ENCODE measurements at places on chromosomes 13 and 19. TPM values are rescaled to one million over a fixed set of nuclear protein-coding genes. Genes with fewer than 3 reads are reported as not detected.

GRCh38 chr13:112895521-112896465 is 73.2 kb upstream of the MCF2L start:
- DNase-seq = no peak

GRCh38 chr13:41548031-41548430 is 90.7 kb downstream of the RGCC start:
- DNase-seq = no peak

DNA sequence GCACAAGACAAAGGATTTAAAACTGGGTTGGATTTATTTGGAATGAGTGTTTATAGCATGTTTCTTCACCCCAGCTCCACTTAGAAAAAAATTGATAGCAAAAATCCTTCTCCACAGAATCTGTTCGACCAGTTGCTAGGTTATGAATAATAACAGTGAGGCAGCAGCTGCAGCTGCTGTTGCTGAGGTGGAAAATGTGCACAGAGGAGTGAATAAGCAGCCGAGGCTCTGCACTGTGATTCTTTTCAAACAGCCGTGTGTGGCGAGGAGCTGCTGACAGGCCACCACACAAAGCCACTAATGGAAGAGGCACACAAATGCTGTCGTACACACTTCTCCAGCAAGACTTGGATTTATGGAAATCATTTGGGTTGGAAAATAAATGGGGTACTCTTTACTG is 6.4 kb upstream of the RASL11A start:
- no peak for DNase-seq

DNA sequence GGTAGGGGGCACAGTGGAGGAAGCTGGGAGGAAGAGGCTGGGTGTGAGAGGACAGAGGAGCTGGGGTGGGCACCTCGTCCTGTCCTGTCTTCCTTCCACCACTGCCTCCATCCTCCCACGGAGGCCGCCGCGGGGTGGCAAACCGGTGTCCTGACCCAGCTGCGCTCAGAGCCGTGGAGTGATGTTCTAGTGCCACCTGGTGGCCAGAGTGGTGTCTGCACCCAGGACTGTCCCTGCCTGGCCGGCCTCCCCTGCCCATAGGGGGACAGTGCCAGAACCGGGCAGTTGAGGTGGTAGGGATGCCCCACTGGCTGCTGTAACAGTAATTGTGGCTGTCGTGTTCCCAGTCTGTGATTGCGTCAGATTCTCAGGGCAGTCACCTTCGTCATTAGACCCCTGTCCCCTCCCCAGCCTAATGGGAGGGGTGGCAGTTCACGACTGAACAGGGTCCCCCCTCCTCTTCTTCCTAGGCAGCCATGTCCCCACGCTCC is 11.1 kb upstream of the ARRDC2 start:
- no peak for DNase-seq

DNA sequence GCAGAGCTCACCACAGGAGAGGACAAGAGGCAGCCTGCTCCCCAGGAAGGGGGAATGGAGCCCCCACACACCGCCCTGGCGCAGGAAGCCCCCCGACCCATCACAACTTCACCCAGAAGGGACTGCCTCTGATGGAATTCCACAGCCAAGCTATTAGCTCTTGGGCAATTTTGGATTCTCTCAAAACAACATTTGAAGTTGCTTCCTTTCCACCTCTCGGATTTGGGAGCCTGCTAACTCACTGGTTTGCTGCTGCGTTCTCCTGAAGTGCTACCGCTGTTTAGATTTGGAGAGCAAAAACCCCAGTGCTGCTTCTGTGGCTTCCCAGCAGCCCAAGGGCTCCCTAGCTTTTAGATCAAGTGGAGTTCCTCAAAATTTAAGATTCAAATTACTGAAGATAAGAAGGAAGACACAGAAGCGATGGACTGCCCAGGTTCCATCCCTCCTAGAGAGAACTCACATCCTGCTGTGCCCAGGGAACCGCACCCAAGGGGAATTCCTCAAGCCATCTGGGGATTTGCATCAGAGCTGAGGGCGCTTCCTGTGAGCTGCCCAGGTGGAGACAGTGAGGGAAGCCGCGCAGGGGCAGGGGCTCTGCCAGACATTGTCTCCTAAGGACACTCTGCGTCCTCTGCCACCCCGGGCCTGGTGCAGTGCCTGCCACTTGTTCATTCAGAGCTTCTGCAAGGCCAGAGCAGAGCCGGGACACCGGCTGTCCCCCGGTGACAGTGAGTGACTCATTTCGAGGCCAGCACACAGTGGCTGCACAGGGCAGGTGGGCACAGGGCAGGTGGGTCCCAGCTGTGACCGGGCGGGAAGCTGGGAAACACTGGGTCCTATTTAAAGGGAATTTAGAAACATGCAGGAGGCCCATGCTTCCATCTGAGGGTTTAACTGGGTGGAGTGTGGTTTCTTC is 45.5 kb downstream of the COL4A1 start:
- DNase-seq = no peak

DNA sequence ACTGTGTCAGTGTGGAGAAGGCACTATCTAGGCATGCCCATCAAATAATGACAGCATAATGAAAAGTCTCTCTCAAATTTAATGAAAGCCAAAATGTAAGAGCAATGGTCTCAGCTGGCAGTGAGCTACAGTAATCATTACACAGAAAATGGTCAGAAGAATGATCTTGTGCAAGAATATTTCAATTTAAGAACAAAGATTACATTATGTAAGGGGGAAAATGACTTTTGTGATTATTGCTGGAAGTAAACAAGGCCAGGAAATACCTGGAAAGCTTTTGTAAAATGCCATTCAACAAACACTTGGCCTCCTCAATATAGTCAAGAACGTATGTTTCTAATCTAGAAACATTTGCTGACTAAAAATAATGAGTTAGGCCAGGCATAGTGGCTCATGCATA is 89.1 kb downstream of the CAB39L start:
- DNase-seq = no peak

DNA sequence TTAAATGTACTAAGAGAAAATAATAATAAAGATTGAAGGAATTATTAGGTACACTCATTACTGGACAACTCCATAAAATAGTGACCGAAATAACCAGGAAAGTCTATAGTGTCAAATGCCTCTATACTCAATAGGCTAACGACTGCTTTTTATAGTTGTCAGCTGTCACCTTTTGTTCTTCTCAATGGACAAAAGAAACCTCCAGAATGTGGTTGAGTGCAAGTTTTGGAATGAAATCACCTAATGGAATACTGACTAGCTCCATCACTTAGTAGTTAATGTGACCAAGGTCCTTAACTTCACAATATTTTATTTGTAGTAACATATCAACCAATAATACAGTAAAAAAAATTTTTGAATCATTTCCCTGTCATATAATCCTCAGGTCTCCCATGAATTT is 18.1 kb downstream of the TSC22D1 start:
- no peak for DNase-seq

GRCh38 chr19:43638995-43639518 is 593 bp downstream of the CADM4 start:
- no peak for DNase-seq

- no peak for DNase-seq
These were observed 396 bp downstream of the RTN2 start for GRCh38 chr19:45496349-45496953.

GRCh38 chr19:38293281-38293680 is 10.8 kb upstream of the C19orf33 start:
- DNase-seq = no peak

- no peak for DNase-seq
These were observed at the start of gene HSD17B14 for GRCh38 chr19:48836089-48837017. HSD17B14 (minus strand) TSS chr19:48836491; CDS start chr19:48836411, 80 bp downstream.

GRCh38 chr13:74575729-74576125 is 441.5 kb upstream of the KLF12 start:
- no peak for DNase-seq

GRCh38 chr13:36453516-36453915 is 21.2 kb downstream of the CCNA1 start:
- no peak for DNase-seq

- DNase-seq = no peak
These were observed 9.2 kb downstream of the QPCTL start for GRCh38 chr19:45701676-45702075.

- no peak for DNase-seq
These were observed 53.3 kb downstream of the CEBPG start for GRCh38 chr19:33426621-33427361.

GRCh38 chr13:114136576-114136975 is 4.2 kb upstream of the RASA3 start:
- no peak for DNase-seq

GRCh38 chr19:1315470-1316166 is 29.9 kb downstream of the EFNA2 start:
- DNase-seq = no peak

GRCh38 chr19:42325896-42326771 is 699 bp downstream of the MEGF8 start:
- no peak for DNase-seq

DNA sequence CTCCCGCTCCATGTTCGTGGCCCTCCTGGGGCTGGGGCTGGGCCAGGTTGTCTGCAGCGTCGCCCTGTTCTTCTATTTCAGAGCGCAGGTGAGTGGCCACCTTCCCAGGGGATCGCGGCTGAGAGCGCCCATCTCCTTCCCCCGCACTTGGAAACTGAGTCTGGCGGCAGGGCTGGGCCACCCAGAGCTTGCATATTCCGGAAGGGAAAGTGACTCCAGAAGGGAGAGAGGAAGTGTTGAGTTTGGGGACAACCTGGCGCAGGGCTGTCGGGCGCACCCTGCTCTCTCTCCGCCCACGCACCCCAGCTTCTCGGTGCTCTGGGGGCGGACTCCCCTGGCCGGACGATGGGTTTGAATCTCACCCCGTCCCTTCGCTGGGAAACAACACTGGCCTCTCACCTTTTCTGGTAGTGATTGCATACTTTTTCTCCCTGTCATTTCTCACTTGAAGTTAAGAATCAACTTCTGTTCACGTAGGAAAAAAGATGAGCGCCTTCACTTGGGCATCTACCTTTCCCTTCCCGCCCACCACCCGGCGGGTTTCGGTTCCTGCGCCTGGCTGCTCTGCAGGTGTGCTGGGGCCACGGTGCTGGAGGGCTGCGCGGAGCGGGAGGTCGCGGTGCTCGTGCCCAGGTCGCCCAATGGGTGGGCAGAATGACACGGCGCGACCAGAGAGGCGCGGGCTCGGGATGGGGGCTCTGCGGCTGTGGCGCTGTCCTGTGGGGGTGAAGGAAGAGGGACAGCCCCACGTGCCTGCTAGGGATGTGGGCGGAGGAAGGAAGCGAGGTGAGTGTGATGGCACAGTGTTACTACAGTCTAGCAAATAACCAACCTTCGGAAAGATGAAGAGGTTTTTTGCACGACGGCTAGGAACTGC is 721 bp downstream of the TNFSF11 start:
- DNase-seq = no peak

DNA sequence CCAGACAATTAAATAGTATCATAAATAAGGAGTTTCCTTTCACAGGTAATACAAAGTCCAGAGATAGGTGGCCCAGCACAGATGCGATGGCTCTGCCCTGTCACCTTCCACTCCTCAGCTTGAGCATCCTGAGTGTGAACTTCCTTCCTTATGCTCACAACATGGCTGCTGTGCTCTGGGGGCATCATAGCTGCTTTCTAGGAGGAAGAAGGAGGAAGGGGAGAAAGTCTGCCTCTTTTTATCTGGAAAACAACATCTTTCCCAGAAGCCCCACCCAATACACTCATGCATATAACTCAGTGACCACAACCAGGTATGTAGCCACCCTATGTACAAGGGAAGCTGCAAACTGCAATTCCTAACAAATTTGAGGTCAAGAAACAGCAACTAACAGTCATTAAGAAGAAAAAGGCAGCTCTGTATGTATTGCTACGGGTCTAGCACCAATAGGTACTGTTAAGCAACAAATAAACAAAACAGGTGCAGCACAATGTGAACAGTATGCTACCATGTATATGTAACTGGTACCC is 201.2 kb upstream of the UBL3 start:
- no peak for DNase-seq

GRCh38 chr13:46181377-46181839 is 569 bp downstream of the LCP1 start:
- no peak for DNase-seq

DNA sequence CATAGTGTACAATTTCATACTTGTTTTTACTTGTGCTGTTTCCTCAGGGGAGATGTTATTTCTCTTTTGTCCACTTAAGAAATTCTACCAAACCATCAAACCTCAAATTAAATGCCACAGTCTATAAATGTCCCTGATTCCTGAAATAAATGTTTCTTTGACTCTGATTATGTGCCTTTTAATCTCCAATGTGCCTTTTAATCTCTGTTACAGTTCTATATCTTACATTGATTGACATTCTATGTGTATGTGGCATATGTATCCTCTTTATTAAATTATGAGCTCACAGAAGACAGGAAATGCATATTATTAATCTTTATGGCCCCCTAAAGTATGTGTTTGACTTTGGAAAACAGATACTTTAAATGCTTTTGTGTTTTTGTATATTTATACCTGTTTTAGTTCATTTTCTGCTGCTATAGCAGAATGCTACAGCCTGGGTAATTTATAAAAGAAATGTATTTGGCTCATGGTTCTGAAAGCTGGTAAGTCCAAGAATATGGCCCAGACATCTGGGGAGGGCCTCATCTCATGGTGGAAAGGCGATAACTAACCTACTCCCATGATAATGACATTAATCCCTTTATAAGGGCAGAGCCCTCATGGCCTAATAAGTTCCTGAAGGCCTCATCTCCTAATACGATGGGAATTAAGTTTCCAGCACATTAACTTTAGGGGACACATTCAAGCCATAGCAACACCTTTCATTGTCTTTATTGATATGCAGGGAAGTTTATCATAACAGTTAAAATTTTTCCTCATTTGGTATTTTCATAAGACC is 403.9 kb downstream of the LIG4 start:
- no peak for DNase-seq

DNA sequence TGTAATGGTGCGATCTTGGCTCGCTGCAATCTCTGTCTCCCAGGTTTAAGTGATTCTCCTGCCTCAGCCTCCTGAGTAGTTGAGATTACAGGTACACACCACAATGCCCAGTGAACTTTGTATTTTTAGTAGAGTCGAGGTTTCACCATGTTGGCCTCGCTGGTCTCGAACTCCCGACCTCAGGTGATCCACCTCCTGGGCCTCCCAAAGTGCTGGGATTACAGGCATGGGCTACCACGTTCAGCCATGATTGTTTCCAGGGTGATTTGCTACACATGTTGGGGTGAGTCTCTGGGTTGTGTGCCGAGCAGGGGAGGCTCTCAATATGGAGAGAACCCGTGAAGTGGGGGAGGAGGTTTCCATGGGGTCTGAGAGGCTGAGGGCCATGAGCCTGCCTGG is 24.8 kb upstream of the CEACAM21 start:
- no peak for DNase-seq

The IGFL1 gene
- total RNA-seq = not detected

The CDK8 gene
- 13.9 TPM for total RNA-seq

The FFAR1 gene
- not detected for total RNA-seq

The DPF1 gene
- 1.3 TPM for total RNA-seq

The ADGRE3 gene
- not detected for total RNA-seq

The CD177 gene
- not detected for total RNA-seq

Data from pulmonary artery endothelial cell (primary cell).